ENCODE measurements at places on chromosomes 11 and 22.

- DNase-seq: no peak
These were observed 257.7 kb upstream of the PLET1 start for GRCh38 chr11:112518371-112518770.

DNA sequence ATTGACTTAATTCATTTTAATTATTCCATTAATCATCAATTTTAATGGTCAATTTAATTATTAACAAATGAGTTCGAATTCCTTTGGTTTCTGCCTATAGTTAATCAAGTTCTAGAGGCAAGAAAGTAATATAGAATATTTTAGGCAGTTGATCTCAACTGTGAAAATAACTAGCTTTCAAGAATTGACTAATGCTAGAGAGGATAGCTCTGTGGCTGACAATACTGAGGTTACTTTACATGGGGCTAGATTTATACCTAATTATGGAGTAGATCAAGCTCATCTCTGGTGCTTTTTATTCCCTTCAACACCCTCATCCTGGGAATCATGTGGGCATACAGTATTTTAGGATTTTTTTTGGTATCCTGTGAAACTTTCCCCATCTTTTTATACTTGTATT lies 259.4 kb downstream of the GRM5 start:
- no peak for DNase-seq

GRCh38 chr22:50307890-50308596 lies 597 bp upstream of the PLXNB2 start:
- no peak for DNase-seq

DNA sequence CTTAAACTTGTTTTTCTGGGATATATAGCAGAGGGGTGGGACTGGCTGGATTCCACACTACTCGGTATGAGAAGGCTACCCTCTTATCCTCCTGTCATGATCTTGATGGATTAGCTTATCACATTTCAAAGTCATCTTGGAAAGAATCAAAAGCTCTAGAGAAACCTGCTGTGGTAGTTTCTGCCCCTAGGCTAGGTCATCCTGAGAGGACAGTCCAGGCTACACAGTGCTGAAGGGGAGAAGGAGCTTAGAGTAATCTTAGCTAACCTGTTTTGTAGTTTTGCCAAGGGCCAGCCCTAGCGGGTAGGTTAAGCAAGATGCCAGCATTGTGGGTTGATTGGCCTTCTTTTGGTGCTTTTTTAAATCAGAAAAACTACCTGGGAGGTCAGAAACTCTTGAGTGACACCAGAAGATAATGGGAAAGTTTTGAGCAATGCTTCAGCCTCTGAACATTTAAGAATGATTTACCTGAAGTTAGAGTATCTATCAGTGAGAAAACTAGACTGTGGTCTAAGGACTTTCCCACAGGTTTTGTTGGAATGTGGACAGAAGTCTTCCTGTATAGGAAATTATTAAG lies 21.3 kb downstream of the PIWIL4 start:
- DNase-seq: no peak

DNA sequence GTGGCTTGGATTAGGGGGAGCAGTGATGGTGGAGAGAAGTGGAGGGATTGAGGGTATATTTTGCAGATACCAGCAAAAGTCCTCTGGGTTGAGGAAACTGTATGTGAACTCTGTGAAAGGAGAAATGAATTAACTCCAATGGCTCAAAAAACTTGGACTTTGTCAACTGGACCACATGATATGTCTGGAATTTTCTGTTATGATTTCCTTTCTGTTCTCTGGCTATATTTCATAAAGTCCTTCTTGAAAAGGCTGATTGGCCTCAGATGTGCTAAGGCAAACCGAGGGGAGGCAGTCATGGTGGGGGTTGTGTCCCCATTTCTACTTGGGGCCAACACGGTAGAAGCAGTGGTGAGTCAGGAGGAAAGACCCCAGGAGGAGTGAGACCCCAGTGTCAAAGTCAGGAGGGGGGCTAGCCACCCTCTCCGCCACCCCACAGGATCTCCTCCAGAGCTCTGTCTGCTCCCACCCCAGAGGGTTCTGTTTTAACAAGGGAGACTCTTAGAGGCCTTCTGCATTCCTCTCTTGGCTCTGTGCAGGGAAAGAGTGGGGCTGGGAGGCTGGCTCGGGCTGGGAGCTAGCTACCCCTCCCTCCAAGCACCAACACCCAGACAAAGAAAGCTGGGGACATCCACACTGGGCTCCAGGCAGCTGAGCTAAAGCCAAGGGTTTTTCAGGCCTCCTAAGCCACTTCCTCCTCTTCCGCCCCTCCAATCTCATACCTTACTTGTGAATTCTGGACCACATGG lies 13.8 kb downstream of the CHRDL2 start:
- no peak for DNase-seq

DNA sequence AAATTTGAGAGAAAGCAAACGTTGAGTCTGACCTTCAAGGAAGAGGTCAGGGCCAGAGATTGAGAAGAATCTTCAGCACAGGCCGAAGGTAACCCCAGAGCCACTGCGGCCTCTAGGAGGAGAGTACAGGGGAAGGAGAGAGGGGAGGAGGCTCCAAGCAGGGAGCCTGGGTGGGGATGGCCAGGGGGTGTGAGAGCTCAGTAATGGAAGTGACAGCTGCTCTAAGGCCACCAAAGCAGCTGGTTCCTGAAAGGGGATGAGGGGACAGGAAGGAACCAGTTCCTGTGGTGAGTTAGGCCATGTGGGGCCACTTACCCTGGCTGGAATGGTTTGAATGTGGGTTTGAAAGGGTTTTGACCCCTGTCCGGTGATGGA lies 46.1 kb downstream of the PISD start:
- no peak for DNase-seq

DNA sequence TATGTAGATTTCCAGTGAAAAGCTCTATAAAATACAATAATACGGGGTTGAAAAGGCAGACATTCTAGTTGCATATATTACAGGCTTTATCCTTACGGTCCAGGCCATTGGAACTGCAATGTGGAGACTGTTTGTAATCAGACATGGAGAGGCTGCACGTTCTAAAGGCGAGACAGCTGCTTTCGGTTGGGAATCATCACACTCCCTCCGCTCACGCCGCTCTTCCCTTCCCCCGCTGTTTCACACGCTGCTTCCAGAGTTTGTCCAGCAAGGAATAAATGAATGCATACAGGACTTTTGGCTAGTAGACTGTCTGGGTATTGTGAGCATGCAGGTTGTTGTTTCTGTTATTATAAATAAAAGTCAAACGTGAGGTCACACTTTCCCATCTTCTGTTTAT lies 13.5 kb upstream of the EFCAB6 start:
- no peak for DNase-seq

DNA sequence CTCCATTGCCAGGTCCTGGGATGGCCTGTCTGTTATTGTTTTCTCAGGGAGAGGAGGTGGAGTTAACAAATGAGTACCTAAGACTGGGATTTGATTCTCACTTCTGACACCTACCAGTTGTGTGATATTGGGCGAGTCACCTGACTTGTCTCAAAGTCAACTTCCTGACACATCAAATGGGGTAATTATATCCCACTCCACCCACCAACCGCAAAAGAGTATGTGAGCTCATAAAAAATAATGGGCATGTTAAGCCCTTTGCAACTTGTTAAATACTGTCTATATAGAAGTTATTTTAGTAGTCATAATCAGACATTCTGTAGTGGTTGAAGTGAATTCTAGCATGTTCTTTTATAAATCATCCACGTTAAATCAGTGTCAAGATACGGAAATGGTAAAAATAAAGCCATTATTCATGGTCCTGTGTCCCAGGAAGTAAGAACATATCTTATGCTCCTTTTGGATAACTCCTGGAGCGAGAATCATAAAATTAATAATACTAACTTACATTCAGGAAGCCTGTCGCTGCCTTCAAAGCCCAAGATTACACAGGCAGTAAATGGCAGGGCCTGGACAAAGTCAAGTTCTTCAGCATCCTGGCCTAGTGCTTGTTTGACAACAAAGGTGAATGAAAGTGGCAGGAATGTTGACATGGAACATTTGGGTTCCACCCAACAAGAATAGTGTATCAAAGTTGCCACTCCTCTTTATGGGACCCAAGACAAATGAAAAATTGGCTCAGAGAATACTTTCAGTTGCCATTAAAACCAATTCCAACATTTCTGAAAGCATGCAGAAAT lies 54.3 kb downstream of the SYTL2 start:
- no peak for DNase-seq

Data from urothelium cell line (cell line).